ENCODE measurements at places on chromosomes 12 and 14.
A peak's percentile ranks its signal among the peaks of the same experiment; 100 is the strongest.

DNA sequence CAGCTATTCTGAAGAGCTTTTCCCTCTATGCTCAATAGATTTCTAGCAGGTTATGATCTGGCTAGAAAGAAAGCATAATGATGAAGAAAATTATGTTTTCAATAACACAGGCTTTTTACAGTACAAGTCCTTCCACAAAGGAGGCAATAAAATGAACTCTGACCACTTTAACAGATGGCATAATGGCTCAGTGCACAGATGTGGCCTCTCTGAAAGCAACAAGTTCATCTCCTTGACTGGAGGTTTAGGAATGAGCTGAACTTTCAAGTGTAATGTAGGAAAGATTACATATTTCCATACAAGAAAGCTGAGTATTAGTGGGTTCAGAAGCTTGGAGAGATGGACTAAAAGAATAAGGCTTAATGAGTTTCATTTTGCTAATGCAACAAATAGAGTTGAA is 147.4 kb downstream of the EFCAB11 start:
- DNase-seq = no peak

DNA sequence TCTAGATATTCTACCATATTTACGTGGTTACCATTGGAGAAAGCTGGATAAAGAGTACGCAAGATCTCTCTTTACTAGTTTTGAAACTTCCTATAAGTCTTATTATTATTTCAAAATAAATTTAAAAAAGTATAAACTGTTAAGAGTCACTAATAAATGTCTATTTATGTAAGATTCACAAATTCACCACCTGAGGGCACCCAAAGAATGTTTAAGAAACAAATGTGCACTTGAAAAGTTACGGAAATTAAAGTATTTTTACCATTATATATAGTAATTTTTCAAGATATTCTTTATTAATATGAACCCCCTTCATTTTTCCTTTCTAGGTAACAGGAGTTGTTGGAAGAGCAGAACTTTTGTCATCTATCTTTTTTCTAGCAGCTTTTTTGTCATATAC is 11.9 kb downstream of the TMTC3 start:
- DNase-seq = no peak

DNA sequence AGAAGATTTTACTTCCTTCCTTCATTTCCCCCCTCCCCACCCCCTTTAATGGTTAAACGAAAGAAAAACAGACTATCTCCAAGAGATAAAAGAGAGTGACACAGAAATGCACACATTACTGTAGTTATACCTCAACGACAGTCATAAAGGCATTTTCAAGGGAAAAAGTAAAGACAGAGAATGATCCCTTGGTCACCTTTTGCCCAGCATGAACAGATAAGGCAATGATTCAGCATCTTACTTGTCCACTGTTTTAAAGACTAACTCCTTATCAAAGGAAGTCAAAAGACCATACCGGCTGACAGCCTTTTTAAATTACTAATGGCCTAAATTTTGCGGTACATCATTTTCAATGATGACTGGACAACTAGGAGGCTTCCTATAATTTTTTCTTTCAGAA is 326.6 kb downstream of the PAWR start:
- DNase-seq = no peak

GRCh38 chr14:100748944-100749343 is 22.3 kb downstream of the DLK1 start:
- no peak for DNase-seq

GRCh38 chr12:102879144-102879763 is 37.8 kb downstream of the PAH start:
- no peak for DNase-seq

GRCh38 chr12:88658009-88658408 is 77.7 kb upstream of the KITLG start:
- DNase-seq = no peak

GRCh38 chr14:30869551-30870155 is 4.7 kb upstream of the COCH start:
- DNase-seq = no peak

DNA sequence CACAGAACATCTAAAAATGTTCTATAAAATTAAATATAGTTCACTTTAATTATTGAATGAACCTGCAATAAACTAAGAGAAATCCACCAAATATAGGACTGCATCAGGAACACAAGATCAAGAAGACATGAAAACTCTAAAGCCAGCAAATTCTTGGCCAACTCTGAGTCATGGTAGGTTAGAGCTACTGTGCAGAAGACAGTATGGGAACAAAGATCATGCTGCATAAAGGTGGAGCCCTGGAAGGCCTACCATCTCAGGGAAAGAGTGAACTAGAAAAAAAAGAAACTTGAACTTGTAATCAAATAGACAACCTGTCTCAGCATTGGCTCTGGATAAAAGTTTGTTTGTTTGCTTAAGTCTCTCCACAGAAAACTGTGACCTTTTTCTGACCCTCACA is 66.9 kb upstream of the CNOT2 start:
- no peak for DNase-seq

GRCh38 chr12:3622021-3622821 is 130.7 kb downstream of the CRACR2A start:
- DNase-seq = no peak

GRCh38 chr12:94372461-94372860 is 87.2 kb downstream of the CEP83 start:
- no peak for DNase-seq

DNA sequence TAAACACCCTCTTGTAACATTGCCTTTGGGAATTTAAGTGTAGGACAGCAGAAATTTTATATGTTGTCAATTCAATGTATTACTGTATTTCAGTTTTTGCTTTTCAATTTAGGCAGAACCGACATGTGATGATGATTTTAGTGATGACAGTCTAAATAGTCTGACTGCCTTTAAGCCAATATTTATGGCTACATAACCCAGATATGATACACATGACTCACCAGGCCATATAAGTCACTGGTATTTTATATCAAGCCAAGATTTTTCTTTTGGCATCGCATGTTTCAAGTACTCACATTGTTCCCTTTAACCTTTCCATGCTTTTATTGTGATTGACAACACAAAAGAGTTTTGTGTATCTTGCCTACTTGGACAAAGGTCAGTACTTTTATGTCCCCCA is 13.6 kb upstream of the PPM1A start:
- no peak for DNase-seq

- no peak for DNase-seq
Observed at GRCh38 chr12:113104953-113105510, 30.5 kb downstream of the RASAL1 start.

- DNase-seq = no peak
Observed at GRCh38 chr14:95651821-95652583, 34.2 kb upstream of the TCL1B start.

- no peak for DNase-seq
Observed at GRCh38 chr14:100883789-100884101, 19.8 kb downstream of the RTL1 start.

DNA sequence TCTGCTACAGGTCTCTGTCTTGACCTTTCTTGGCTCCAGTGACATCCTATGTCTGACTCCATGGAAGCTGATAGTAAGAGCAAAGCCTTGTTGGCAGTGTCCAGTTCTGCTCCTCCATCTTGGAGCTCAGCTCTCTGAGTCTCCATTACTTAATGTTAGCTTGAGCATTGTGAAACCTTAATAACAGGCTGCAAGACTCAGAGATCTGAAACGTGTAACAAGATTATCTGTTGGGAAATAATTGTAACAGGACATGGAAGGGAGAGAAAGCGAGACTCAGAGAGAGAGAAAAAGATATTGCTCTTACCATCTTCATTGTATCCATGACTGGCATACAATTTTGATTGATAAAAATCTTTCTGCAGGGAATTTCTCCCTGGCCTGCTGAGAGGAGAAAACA is 1365.7 kb downstream of the AACS start:
- DNase-seq = no peak

GRCh38 chr12:92784356-92784755 is 81.6 kb downstream of the PLEKHG7 start:
- no peak for DNase-seq

DNA sequence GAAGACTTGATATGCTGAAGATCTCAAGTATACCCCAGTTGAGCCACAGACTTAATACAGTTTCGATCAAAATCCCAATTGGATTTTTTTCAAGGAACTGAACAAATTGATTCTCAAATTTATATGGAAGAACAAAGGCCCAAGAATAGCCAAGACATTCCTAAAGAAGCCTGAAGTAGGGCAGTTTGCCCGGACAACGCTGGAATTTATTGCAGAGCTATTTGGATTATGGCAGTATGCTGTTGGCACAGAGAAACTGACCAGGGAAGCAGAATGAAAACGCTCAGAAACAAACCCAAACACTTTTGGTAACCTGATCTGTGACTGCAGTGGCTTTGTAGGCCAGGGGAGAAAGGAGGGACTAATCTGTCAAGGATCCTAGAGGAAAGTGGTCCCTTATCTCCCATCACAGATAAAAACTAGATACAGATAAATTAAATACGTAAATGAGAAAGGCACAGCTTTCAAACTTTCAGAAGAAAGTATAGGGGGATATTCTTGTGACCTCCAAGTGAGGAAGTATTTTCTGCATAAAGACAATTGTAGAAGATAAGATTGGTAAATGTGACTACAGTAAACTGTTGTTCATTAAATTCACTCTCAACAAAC is 35.9 kb upstream of the GSC start:
- DNase-seq = no peak

GRCh38 chr12:15757553-15758255 is 31.5 kb downstream of the EPS8 start:
- DNase-seq = peak; percentile 3

DNA sequence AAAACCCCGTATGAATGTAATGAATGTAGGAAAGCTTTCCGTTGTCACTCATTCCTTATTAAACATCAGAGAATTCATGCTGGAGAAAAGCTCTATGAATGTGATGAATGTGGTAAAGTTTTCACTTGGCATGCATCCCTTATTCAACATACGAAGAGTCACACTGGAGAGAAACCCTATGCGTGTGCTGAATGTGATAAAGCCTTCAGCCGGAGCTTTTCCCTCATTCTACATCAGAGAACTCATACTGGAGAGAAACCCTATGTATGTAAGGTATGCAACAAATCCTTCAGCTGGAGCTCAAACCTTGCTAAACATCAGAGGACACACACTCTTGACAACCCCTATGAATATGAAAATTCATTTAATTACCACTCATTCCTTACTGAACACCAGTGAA is 23.8 kb downstream of the ZNF891 start:
- no peak for DNase-seq

- no peak for DNase-seq
Observed at GRCh38 chr14:23443881-23444280, 8.4 kb upstream of the MYH7 start.

- DNase-seq = no peak
Observed at GRCh38 chr14:37665479-37665878, 70.0 kb downstream of the TTC6 start.

DNA sequence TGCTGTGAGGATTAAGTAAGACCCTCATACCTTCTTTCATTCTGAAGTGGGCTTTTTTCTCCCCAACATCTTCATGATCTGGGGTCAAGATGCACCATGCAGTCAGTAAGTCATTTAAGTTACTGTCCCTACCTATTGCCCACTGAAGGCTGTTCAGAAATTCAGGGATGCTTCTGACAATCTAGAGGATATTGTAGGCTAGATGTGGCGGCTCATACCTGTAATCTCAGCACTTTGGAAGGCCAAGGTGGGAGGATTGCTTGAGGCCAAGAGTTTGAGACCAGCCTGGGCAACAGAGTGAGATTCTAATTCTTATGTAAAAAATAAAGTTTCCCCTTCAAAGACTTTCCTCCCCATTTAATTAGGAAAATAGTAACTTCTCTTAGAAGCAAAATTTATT is 28.7 kb downstream of the PHETA1 start:
- no peak for DNase-seq

GRCh38 chr14:88004506-88005036 is 364 bp upstream of the GPR65 start:
- no peak for DNase-seq

GRCh38 chr12:128442096-128442495 is 175.1 kb downstream of the TMEM132C start:
- DNase-seq = no peak

GRCh38 chr12:92068459-92068858 is 77.2 kb downstream of the BTG1 start:
- DNase-seq = no peak

GRCh38 chr12:45726603-45727300 is 2.8 kb upstream of the ARID2 start:
- DNase-seq = peak; percentile 49

DNA sequence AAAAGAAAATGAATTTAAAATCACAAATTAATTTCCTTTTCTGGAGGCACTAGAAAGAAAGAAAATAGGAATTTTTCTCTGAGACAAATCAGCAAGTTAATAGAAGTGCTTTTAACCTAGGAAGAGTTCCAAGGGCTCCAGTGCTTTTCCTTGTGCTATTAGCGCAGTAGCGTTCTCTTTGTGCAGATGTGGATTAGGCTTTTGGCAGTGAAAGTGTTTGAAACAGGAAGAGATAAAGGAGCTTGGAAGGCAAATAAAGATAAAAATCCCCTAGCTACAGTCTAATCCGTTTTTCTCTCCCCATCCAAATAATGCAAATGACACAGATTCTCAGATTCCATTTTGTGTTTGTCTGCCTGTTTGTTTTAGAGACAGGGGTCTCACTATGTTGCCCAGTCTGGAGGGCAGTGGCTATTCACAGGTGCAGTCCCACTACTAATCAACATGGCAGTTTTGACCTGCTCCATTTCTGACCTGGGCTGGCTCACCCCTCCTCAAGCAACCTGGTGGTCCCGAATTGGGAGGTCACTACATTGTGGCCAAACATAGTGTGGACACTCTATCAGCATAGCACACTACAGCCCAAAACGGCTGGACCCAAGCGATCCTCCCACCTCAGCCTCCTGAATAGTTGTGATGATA is 166.1 kb downstream of the PAWR start:
- no peak for DNase-seq

GRCh38 chr14:32044454-32044853 is 32.6 kb upstream of the ARHGAP5 start:
- no peak for DNase-seq

- DNase-seq = no peak
Observed at GRCh38 chr14:54673193-54674045, 106.5 kb downstream of the SAMD4A start.

GRCh38 chr12:131137836-131138637 is 184.3 kb downstream of the ADGRD1 start:
- DNase-seq = peak; percentile 44

- no peak for DNase-seq
Observed at GRCh38 chr12:49200919-49201594, 12.2 kb upstream of the TUBA1A start.

- no peak for DNase-seq
Observed at GRCh38 chr14:54709867-54710266, 142.9 kb downstream of the SAMD4A start.

DNA sequence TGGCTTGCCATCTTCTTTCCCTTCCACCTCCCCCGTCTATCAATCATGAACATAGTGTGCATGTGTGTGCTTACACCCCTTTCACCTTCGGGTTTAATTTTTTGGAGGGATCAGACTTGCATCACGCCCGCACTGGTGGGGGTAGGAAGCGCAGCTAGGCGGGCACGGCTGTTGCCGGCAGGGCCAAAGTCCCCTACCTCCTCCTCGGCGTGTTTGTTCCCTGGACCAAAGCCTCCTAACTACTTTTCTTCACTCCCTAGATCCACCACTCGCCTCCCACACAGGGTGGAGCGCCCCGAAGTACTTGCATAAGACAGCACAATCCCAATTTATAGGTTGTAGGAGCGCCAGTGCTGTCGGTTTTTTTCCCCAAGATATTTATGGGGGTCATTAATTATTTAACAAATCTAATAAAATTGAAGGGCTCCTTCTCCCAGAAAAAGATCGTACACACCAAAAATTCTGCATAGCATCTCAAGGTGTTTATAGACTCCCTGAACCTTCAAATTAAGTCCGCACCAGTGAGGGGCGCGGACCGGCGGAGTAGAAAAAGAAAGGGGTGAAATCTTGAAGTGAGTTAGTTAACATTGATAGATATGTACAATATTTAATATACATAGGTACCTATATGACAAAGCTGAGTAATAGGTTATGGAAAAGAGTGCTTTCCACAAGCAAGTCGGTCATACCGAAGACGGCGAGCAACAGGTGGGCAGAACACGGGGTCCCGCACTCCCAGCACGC is 717 bp downstream of the PKP2 start:
- DNase-seq = peak; percentile 72

Measured in HuH-7.5 (cell line).